ENCODE measurements at places on chromosomes 4 and X.

DNA sequence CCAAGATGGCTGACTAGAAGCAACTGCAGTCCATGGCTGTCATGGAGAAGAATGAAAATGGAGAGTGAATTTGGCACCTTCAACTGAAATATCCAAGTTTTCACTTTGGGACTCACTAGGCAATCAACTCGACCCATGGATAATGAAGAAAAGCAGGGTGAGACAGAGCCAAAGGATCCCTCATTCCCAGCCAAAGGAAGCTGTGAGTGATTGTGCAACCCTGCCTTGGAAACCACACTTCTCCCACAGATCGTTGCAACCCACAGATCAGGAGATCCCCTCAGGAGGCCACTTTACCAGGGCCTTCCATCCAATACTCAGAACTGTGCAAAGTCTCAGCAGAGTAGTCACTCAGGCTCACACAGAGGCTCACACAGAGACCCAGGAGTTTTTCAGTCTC is 4.5 kb downstream of the CFAP299 start:
- no peak for DNase-seq

- DNase-seq = no peak
Observed at GRCh38 chr4:82517043-82517442, 44.7 kb downstream of the TMEM150C start.

DNA sequence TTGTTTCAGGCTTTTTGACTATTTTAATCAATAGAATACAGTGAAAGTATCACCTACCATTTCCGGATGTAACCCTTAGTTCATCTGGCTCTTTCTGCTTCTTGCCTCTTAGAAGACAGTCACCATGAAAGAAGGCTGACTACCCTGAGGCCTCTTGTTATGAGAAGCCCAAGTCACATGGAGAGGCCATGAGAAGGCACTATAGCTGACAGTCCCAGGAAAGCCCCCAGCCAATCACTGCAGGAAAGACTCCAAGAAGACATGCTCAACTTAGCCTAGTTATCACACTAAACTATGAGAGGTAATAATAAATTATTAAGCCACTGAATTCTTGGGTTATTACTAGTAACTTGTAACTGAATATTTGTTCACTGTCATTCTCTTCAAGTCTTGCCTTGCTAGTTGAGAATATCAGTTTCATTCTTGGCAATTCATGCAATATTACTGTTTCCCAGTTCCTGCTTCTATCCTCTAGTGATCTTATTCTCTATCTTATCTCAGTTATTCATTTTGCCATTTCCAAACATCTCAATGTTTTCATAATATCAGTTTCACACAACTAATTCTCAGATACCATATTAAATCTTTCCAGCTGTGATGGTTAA is 57.1 kb upstream of the GUCY1A1 start:
- no peak for DNase-seq

GRCh38 chr4:138724530-138724929 is 291.1 kb upstream of the NOCT start:
- DNase-seq = no peak

DNA sequence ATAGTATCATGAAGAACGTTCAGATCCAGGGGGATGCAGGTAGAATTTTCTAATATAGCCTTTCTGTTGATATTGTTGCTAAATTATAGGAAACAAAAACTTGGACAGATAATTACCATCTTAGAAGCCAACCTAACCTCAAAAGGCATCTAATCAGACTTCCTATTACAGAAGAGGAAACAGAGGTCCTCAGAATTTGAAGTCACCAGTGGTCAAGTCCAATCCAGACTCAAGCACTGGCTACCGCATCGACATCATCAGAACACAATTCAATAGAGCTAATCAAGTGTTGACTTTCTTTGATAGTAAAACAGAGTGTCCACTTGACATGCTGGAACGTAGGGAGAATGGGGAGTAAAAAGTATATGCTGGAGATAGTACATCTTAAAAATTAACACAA is 10.3 kb upstream of the ATP10D start:
- DNase-seq = no peak

- DNase-seq = no peak
Observed at GRCh38 chrX:44953734-44954502, 80.9 kb downstream of the KDM6A start.

- DNase-seq = no peak
Observed at GRCh38 chr4:24394041-24394440, 190.3 kb downstream of the DHX15 start.

All from bone marrow (tissue), 2 donors.